ENCODE measurements at places on chromosomes 3 and 15. TPM values are rescaled to one million over a fixed set of nuclear protein-coding genes. Genes with fewer than 3 reads are reported as not detected.

LEKR1 gene
- polyA plus RNA-seq, result 3.2 TPM

SUCNR1 gene
- polyA plus RNA-seq, result 8.0 TPM

BFSP2 gene
- polyA plus RNA-seq, result 0.33 TPM

PAQR5 gene
- 35.1 TPM for polyA plus RNA-seq

CLSTN2 gene
- 2.0 TPM for polyA plus RNA-seq

CYP1A2 gene
- polyA plus RNA-seq, result 0.18 TPM

CHRD gene
- 10.6 TPM for polyA plus RNA-seq

ZNF280D gene
- polyA plus RNA-seq, result 61.2 TPM

GOLGA6D gene
- polyA plus RNA-seq, result 0.57 TPM

AGTR1 gene
- 19.2 TPM for polyA plus RNA-seq

SFMBT1 gene
- 12.5 TPM for polyA plus RNA-seq

TRIM42 gene
- polyA plus RNA-seq, result not detected

PLA2G4F gene
- polyA plus RNA-seq, result 25.0 TPM

TPRA1 gene
- polyA plus RNA-seq, result 31.3 TPM

IFT57 gene
- polyA plus RNA-seq, result 93.3 TPM
